ENCODE measurements at places on chromosomes 13 and 19.

- DNase-seq = no peak
Measured at GRCh38 chr13:112705286-112705685, 15.4 kb downstream of the ATP11A start.

DNA sequence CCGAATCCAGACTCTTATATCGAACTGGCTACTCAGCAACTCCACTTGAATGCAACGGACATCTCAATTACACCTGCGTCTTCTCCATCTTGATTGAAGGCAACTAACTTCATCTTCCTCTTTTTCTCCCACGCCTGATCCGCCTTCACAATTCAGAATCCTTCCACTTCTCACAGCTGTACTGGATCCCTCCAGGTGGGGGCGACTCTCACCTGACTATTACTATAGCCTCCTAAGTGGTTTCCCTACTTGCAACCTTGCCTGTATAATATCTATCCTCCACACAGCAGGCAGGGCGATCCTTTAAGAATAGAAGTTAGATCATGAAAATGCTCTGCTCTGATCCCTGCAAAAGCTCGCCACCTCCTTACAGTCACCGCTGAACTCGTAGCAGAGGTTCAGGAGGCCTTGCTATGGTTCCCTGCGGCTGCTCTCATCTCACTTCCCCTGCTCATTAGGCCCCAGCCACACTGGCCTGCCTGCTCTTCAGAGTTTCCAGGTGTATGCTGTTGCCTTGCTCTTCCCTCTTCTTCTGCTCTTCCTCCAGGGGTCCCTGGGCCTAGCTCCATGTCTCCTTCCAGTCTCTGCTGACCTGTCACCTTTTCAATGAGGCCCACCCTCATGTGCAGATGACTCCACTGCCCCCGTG, 31.9 kb downstream of the RFXAP start:
- no peak for DNase-seq

DNA sequence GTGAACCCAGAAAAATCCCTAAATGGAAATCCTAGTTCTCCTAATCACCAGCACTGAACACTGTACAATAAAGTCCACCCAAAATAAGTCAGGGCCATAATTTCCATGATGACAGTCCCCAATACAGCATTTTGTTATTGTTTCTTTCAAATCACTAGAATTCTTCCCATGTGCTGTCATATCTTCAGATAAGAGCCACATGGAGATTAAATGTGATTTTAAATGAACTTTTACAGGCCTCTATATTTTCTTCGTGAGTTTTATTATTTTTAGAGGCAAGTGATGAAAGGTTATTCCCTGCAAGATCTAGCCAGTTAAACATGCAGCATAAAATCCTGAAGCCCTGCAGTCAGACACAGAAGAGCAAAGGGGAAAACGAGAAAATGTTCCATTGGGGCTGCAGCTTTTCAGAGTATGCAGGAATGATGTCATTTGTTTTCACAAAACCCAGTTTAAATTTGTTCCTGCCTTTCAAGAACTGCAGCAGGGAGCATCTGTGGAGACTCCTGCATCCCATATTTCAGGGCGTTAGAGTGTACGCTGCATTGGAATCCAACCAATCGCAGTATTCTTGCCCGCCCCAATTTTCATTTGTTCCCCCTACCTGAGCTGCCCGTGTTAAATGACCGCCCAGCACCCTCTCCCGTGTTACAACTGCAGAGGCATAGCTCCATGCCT, 167.2 kb upstream of the KLF12 start:
- DNase-seq = no peak

GRCh38 chr19:10817291-10818038, 18.5 kb downstream of the TMED1 start:
- peak; percentile 97 for DNase-seq

DNA sequence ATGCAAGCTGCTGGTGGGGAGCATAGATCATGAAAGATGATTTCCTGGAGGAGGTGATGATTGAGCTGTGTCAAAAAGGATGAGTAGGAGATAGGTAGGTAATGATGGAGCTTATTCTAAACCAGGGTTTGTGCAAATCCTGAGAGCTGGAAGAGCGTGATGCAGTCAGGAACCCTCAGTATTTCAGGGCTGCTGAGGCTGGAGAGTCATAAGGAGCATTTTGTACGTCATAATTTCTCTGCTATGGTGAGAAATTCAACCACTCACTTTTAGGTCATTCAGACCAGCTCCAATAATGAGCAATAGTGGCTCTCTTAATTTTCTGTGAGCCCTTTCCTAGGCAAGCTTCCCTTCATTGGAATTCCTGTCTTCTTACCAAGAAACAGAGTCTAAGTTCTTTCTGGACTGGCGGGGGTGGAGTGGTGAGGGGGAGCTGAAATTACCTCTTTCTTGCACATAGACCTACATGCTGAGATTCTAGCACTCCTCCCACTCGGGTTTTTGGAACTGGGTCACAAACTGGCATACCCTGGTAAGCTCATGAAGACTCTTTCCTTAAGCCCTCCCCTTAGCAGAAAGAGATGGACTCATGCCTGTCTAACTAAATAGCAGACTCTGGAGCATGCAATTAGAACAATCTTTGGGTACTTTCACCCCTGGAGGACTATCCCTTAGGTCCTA, 62.2 kb upstream of the MYCBP2 start:
- DNase-seq = no peak

DNA sequence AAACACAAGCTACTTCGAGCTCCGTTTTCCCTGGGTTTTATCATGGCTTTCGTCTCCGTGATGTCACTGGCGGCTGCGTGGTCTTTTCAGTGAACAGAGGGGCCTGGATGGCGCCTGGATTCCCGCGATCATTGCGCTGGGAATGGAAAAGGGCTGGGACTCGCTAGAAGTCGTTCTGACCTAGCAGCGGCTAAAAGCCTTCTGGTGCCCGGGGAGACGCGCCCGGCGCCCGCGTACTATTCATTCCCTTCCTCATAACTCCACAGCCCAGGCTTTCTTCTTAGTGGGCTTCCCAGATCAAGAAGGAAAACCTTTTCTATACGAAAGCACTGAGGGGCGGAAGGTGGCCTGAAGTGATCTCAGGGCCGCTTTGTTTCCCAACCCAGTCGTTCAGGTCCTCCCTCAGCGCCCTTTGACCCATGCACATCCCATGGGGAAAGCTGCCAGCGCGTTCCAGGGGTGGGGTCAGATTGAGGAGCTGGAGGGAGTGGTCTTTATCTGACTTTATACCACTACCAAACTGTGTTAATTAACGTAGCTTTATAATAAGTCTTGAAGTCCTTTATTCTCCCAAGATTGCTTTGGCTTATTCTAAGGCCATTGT, 96.6 kb downstream of the ELF1 start:
- no peak for DNase-seq

GRCh38 chr19:8396563-8397203, 6.5 kb downstream of the RAB11B start:
- no peak for DNase-seq

DNA sequence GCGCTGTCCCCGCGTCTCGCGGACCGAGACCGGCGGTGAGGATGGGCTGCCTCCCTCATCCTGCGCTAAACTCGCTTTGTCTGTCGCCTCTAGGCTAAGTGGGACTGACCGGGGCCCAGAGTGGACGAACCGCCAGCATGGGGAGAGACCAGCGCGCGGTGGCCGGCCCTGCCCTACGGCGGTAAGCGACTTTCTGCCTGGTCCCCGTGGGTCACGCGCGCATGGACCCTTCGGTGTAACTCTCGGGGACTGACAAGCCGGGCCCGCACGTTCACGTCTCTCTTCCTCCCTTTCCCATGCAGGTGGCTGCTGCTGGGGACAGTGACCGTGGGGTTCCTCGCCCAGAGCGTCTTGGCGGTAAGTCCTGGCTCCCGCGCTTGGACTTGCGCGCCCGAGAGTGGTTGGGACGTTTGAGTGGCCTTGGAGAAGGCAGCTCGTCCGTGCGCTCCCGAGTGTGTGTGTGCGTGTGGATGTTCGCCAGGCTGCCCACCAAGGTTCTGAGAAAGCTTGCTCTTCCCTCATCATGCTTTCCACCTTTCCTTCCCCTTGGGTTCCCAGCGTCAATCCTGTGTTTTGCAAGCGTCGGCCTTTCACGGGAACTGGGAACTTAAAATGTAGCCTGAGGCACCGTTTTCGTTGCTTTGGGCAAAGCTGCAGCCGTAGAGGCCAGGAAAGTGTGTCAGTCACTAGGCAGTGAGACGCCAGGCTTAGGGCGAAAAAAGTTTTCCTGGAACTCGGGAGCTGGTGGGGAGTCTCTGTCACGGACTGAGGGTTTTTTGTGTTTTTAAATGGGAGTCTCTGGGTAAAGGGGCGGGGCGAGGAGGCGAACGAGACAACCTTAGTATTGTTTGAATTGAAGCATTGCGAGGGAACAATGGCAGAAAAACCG, 927 bp downstream of the COL4A2 start:
- no peak for DNase-seq

- no peak for DNase-seq
Measured at GRCh38 chr13:73924607-73925006, 209.6 kb downstream of the KLF12 start.

DNA sequence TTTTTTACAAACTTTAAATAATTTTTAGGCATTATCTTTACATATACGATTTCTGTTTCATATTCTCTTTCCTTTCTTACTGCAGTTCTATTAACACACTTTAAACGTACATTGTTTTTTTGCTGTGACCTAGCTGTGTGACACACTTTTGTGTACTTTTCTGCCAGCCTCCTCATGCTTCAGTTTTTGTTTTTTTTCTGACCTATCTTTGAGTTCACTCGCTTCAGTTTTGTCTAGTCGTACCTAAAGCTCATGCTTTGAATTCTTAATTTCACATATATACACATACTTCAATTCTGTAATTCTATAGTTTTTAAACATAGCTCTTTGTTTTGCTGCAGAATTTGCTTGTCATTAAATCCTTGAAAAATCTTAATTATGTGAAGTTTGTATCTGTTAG, 150.4 kb downstream of the PDS5B start:
- no peak for DNase-seq

- no peak for DNase-seq
Measured at GRCh38 chr19:34479396-34479795, 2.2 kb upstream of the WTIP start.

GRCh38 chr13:96091164-96092117, 1.5 kb downstream of the HS6ST3 start:
- no peak for DNase-seq

DNA sequence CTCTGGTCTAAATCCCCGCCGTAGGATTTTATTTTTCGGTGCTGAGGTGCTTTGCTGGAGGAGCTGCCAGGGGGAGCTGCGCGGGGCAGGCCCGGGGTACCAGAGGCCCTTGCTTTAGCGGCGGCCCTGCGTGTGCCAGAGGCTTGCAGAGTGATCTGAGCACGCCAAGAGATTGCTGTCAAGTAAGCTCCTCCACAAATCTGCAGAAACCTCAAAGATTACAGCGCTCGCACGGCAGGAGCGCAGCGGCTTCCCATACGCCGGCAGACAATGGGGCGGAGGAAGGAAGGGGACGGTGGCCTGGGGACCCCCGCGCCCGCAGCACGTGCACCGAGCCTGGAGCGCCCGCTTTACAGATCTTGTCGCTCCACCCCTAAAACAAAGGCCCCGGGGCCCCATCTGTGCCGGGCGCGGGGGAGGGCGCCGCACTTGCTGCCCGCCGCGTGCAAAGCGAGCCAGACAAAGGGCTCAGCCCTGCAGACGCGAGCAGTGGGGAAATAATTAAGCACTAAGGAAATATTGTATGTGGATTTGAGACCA, 9.1 kb upstream of the C19orf12 start:
- no peak for DNase-seq

- DNase-seq = no peak
Measured at GRCh38 chr13:36973621-36974295, 25.4 kb downstream of the ALG5 start.

DNA sequence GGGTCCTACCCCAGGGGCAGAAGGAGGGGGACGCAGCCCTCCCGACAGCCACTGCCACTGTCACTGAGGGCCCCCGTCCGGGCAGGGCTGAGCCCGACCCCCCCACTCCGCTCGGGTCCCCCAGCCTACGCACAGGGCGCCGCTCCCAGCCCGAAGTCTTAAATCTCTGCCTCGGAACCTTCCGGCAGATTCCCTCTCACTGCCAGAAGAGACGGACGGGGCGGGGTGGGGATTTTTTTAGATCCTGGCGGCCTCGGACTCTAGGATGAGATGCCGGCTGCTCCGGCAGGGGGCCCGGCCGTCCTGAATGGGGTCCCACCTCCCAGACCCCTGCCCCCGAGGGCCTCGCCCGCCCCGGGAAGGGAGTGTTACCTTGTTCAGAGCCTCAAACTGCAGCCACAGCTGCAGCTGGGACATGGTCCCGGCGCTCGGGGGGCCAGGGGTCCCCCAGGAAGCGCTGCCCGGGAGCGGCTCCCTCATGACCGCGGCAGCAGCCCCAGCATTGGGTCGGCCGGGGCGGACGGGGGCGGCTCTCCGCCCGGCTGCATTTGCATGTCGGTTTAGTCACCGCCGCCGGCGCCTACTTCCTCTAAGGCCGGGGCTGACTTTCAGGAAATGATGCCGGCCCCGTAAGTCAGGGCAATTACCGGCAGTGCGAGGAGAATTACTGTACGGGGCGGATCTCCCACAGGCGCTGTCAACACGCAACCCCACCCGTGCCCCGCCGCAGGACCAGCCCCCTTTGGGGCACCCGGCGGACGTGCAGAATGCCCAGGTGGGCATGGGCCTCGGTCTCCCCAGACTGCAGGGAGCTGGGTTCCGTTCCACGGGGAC, 28.1 kb downstream of the GPX4 start:
- peak; percentile 41 for DNase-seq

GRCh38 chr19:1384478-1385110, 887 bp downstream of the NDUFS7 start:
- no peak for DNase-seq

DNA sequence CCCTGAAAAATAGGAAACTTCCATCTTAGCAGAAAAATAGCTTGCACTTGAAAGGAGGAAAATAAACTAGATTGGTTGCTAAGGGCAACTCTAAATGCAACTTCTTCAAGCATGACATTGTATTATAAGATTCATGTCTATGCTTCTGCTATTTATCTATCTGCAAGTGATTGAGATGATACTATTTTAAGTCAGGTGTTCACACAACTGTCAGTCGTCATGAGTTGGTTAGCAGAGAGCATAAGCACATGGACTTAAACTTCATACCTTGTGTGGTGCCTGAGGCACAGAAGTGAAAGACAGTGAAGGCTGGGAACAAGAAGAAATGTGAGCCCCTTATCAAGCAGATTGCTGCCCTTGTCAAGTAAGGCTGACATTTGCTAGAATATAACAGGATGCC, 82.9 kb downstream of the SLITRK5 start:
- DNase-seq = no peak

GRCh38 chr19:19475849-19476828, 39.2 kb downstream of the TSSK6 start:
- DNase-seq = no peak

DNA sequence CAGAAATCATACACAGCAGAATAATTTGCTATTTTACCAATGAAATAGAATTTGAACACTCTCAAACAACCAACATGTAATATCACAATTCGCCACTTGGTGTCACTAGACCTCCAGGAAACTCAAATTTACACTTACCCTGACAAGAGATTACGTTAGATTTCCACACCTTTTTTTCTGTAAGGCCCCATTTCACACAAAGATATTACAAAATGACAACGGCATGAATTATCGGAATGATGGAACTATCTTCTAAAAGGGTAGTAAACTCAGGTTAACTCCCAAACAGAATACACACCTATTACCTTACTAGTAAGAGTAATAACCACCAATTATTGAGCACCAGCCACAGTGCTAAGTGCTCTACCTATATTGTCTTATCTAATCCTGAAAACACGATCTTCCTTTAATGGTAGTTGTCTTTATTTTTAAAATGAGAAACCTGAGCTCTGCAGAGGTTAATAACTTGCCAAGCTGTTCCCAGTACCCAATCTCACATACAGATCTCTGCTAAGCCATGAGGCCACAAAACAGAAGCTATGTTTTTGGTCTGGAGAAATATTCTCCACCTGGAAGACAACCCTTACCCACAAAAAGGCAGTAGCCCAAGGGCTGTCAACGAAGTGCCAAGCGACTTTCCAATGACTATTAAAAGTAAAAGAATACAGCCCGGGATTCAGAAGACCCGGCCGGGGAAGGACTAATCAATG, 152.4 kb downstream of the DCLK1 start:
- peak; percentile 26 for DNase-seq

Data from HS-5 (cell line).